IMR-90 (cell line): ENCODE measurements at places on chromosomes 4 and X. TPM values are rescaled to one million over a fixed set of nuclear protein-coding genes. Genes with fewer than 3 reads are reported as not detected.

DNA sequence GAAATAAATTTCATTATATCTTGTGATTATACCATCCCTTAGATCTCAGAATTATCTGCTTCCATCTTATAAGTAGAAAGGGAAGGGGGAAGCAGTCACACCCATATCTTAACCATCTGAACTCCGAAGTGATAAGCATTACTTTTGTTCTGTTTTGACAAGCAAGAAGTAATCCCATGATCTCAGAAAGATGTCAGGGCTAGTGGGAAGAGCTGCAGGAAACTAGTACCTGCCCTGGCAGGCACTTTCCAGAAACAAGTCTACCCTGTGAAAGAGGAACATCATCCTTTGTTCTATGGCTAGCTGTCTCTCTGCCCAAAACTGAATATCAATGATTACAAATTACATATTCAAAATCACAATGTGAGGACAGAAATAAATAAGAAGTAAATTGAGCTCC is 244.4 kb downstream of the SPOCK3 start:
- no peak overlapping the region for H3K4me3 ChIP-seq
- no peaks in the 10 kb centered on the region for H3K36me3 ChIP-seq
- no peak overlapping the region for H3K27ac ChIP-seq
- H3K4me1 ChIP-seq, result no peaks in the 10 kb centered on the region
- no peak for DNase-seq

GRCh38 chrX:373641-374471 is 12.9 kb downstream of the PPP2R3B start:
- H3K27ac ChIP-seq, result no peak overlapping the region
- H3K4me3 ChIP-seq, result peak overlapping the region; percentile 30
- DNase-seq, result peak; percentile 27
- peaks cover 8% of the 10 kb centered on the region for H3K4me1 ChIP-seq
- no peaks in the 10 kb centered on the region for H3K36me3 ChIP-seq

DNA sequence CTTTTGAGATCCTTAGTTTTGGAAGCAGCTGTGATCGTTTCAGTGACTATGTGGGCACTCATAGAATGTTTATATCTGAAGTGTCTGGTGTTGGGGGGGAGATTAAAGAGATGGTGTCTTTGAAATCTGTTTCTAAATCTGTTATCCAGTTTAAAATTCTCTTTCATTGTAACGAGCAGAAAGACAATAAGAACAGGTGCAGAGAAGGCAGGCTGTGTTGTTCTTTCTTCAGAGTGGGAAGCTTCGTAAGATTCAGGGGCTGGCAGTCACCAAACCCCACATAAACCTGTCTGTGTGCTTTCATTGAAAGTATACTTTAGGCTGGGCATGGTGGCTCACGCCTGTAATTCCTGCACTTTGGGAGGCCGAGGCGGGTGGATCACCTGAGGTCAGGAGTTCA is 16.3 kb upstream of the DHRSX start:
- no peak for DNase-seq
- H3K27me3 ChIP-seq, result peaks cover 7% of the 10 kb centered on the region
- H3K36me3 ChIP-seq, result no peaks in the 10 kb centered on the region
- H3K4me1 ChIP-seq, result no peaks in the 10 kb centered on the region
- no peak overlapping the region for H3K27ac ChIP-seq
- no peak overlapping the region for H3K4me3 ChIP-seq

GRCh38 chrX:153334654-153335295 is 822 bp downstream of the ZNF275 start:
- DNase-seq, result no peak
- peak overlapping the region; percentile 100 for H3K4me3 ChIP-seq
- peak overlapping the region; percentile 95 for H3K27ac ChIP-seq
- peaks cover 10% of the 10 kb centered on the region; the same call in 1 of the 2 replicates for H3K36me3 ChIP-seq

DNA sequence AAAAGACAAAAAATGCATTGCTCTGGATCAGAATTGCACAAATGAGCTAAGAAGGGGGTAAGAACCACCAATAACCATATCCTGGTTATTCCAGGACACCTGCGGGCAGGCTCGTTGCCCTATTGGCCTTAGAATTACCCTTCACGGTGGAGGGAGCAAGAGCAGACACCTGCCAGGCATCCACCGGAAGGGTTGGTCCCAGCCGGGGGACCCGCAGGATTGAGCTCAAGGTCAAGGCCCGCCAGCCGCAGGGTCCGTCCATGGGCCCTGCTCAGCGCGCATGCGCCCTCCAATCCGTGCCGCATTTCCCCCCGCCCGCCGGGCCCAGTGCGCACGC is 575 bp downstream of the SLC25A6 start:
- H3K4me3 ChIP-seq, result peak overlapping the region; percentile 94
- H3K4me1 ChIP-seq, result no peaks in the 10 kb centered on the region; the same call in 1 of the 2 replicates
- H3K27ac ChIP-seq, result peak overlapping the region; percentile 67

GRCh38 chr4:67604749-67605148 is 46.2 kb downstream of the STAP1 start:
- H3K36me3 ChIP-seq, result no peaks in the 10 kb centered on the region
- H3K27ac ChIP-seq, result no peak overlapping the region
- H3K27me3 ChIP-seq, result no peaks in the 10 kb centered on the region

DNA sequence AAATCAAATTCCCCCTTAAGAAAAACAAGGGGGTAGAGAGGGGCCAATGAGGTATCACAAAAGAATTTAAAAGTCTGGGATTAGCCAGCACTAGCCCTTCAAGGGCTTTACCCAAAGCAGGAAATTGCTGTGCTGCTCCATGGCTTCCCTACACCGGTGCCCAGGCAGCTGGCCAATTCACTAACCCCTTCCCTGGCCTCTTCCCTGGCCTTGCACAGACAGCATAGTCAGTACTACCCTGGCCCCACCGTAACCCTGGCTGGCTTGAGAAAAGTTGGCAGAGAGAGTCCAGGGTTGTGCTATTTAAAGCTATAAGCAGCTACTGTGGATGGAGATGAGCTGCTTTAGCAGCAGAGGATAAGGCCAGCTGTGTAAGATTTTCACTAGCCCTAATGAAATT is 43.1 kb downstream of the ADAMTS3 start:
- H3K36me3 ChIP-seq, result no peaks in the 10 kb centered on the region
- no peak overlapping the region for H3K27ac ChIP-seq
- H3K4me1 ChIP-seq, result no peaks in the 10 kb centered on the region
- H3K4me3 ChIP-seq, result no peak overlapping the region
- peak; percentile 43 for DNase-seq

DNA sequence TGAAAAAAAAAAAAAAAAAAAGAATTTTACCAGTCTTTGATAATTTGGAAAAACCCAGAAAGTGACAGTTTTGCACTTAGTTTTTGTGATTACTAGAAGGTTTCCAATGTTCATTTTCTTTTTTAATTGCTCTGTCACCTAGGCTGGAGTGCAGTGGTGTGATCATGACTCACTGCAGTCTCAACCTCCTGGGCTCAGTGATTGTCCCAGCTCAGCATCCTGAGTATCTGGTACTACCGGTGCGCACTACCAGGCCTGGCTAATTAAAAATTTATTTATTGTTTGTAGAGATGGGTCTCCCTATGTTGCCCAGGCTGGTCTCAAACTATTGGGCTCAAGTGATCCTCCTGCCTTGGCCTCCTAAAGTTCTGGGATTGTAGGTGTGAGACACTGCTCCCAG is 3.3 kb downstream of the NUDT9 start:
- DNase-seq, result no peak
- no peaks in the 10 kb centered on the region for H3K27me3 ChIP-seq
- no peak overlapping the region for H3K4me3 ChIP-seq

GRCh38 chr4:163703251-163703650 is 208.8 kb downstream of the TMA16 start:
- H3K27ac ChIP-seq, result no peak overlapping the region
- no peaks in the 10 kb centered on the region for H3K36me3 ChIP-seq
- peaks cover 2% of the 10 kb centered on the region; the same call in 1 of the 2 replicates for H3K4me1 ChIP-seq
- DNase-seq, result no peak

GRCh38 chrX:21408788-21409187 is 34.6 kb downstream of the CNKSR2 start:
- H3K36me3 ChIP-seq, result no peaks in the 10 kb centered on the region
- no peaks in the 10 kb centered on the region for H3K4me1 ChIP-seq

DNA sequence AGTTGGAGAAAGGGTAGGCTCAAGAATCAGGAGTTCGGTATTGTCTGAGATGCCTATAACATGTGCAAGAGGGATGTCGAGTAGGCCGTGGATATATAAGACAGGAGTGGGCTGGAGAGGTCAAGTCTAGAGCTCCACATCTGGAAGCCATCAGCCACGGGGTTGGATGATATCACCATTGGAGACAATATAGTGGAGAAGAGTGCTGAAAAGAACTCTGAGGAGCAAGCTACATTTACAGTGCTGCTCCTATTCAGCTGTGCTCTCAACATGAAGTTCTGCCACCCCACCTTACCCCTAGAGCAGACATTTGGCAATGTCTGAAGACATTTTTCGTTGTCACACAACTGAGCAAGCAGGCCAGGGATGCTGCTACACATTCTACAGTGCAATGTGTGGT is 20.9 kb upstream of the PLAC1 start:
- peak; percentile 48 for DNase-seq
- H3K4me1 ChIP-seq, result peaks cover 7% of the 10 kb centered on the region
- H3K4me3 ChIP-seq, result no peak overlapping the region
- no peaks in the 10 kb centered on the region for H3K27me3 ChIP-seq
- 0 out of 2 replicates have a peak overlapping the region, but pooled peaks have one; percentile 53 for H3K27ac ChIP-seq
- H3K36me3 ChIP-seq, result no peaks in the 10 kb centered on the region

DNA sequence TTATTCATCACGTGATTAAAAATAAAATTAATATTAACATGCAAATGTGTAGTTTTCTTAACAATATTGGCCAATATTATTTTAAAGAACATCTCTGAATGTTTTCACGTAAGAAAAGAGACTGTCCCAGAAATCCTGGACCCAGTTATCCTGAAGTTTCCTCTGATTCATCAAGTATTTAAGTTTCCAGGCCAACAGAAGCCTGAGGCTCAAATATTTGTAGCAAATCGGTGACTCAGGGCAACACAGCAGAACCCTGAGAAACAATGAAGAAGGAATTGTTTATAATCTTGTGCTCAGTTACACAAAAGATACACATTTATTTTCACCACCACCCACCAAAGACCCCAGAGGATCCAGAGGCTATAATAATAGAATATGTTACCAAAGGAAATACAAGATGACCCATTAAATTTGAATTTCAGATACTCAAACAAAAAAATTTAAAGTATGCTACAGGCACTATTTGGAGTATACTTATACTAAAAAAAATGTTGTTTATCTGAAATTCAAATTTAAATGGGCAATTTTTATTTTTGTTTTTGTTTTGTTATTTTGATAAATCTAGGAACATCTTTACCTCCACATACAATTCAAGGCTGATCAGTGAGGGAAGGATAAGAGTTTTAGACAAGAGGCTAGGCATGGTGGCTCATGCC is 33.9 kb upstream of the SLC7A11 start:
- H3K27me3 ChIP-seq, result no peaks in the 10 kb centered on the region
- H3K4me1 ChIP-seq, result peaks cover 3% of the 10 kb centered on the region; the same call in 1 of the 2 replicates
- H3K36me3 ChIP-seq, result no peaks in the 10 kb centered on the region
- DNase-seq, result peak; percentile 91
- H3K4me3 ChIP-seq, result no peak overlapping the region
- peak overlapping the region; percentile 33; the same call in 1 of the 2 replicates for H3K27ac ChIP-seq

DNA sequence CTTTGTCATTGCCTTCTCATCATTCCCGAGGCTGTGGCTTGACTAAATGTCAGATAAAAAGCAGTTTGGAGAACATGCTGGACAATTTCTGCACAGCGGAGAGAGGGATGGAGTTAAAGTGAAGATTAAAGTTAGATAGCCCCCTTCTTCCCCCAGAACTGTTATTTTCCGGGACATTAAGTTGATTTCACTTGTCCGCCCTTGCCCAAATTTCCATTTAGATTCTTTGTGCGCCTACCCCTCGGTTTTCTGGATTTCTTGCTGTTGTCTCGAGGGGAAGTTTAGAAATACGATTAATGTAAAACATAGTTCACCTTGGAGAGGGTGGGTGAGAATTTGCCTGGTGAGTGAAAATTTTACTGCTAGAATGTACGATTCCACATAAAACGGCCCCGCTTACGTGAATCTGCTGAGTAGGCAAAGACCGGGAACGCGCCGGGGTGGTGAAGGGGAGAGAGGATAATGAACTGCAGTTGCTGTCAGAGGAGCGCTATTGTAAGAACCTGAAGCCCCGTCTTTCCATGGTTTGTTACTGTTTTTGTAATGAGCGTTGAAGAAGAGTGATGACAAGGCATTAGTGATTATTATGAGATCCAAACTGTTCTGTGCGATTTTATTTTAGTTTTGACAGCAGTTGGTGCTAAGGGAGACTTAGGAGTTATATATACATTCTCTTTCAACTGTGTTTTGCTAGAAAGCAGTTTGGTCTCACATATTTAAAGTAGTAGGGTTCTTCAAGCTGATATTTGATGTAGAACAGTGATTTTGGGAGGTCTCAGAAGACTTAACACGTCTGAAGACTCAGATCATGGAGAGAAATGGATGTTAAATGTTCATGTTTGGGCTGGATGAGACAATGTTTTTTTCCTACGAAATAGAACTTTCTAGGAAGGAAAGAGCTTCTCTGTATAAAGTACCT is 73.0 kb downstream of the AFF1 start:
- DNase-seq, result peak; percentile 43
- no peaks in the 10 kb centered on the region for H3K27me3 ChIP-seq
- no peaks in the 10 kb centered on the region for H3K36me3 ChIP-seq
- H3K4me1 ChIP-seq, result peaks cover 4% of the 10 kb centered on the region; the same call in 1 of the 2 replicates
- peak overlapping the region; percentile 93 for H3K27ac ChIP-seq

GRCh38 chrX:64097891-64098290 is 107.6 kb downstream of the AMER1 start:
- H3K4me1 ChIP-seq, result no peaks in the 10 kb centered on the region
- DNase-seq, result no peak
- no peaks in the 10 kb centered on the region for H3K27me3 ChIP-seq
- H3K36me3 ChIP-seq, result no peaks in the 10 kb centered on the region
- H3K4me3 ChIP-seq, result no peak overlapping the region
- no peak overlapping the region for H3K27ac ChIP-seq

- H3K27ac ChIP-seq, result no peak overlapping the region
- no peaks in the 10 kb centered on the region for H3K27me3 ChIP-seq
These were observed 9.4 kb downstream of the PLCXD1 start for GRCh38 chrX:290476-291166.

DNA sequence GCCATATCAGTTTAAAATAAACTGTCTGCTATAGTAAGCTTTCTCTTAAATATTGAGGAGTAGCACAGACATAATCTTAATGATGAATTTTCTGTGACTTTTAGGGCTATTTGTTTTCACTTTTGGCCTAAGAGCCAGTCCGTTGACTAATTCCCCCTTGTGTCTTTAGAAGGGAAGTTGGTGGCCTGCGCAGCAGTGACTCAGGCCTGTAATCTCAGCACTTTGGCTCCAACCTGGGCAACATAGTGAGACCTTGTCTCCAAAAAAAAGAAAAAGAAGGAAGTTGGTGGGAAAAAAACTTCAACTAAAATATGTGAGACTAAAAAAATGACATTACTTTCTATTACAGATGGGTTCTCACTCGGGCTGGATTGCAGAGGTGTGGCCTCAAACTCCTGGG is 3.4 kb downstream of the NCAPG start:
- peak overlapping the region; percentile 18; the same call in 1 of the 2 replicates for H3K27ac ChIP-seq
- no peaks in the 10 kb centered on the region for H3K27me3 ChIP-seq
- DNase-seq, result peak; percentile 59
- no peak overlapping the region for H3K4me3 ChIP-seq

The DCHS2 gene
- not detected in 2 replicates for total RNA-seq

The ASB9 gene
- total RNA-seq, result 0.28 and 0.36 TPM in 2 replicates

The CLDN34 gene
- total RNA-seq, result under 0.01 TPM in 1 of 2 replicates, not detected in the other

The CFP gene
- under 0.01 TPM in 2 replicates for total RNA-seq

The GRIA3 gene
- not detected in 2 replicates for total RNA-seq

The ABCG2 gene
- 1.1 and 1.4 TPM in 2 replicates for total RNA-seq

The NR3C2 gene
- 1.9 and 2.3 TPM in 2 replicates for total RNA-seq
